ENCODE measurements at places on chromosomes 7 and 10.
A peak's percentile ranks its signal among the peaks of the same experiment; 100 is the strongest.

DNA sequence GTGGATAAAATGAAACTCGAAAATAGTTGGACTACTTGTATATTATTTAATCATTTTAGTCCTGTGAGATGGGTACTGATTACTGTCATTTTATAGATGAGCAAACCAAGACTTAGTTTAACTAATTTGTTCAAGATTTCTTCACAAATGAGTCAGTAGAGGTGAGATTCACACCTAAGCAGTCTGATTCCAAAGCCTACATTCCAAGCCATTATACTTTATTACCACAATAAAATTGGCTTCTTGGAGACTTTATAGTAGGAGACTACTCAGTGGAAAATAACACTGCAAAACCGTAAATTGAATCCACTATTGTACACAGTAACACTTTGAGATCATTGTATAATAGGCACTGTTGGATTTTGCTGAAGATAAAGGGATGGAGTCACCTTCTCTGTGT is 2.2 kb downstream of the PHTF2 start:
- no peak for DNase-seq

GRCh38 chr7:42545049-42545724 is 308.2 kb upstream of the GLI3 start:
- DNase-seq: no peak

GRCh38 chr7:128039544-128039953 is 8.3 kb upstream of the LRRC4 start:
- DNase-seq: no peak

- DNase-seq: no peak
These were observed 125.6 kb downstream of the VIPR2 start for GRCh38 chr7:159019111-159019510.

DNA sequence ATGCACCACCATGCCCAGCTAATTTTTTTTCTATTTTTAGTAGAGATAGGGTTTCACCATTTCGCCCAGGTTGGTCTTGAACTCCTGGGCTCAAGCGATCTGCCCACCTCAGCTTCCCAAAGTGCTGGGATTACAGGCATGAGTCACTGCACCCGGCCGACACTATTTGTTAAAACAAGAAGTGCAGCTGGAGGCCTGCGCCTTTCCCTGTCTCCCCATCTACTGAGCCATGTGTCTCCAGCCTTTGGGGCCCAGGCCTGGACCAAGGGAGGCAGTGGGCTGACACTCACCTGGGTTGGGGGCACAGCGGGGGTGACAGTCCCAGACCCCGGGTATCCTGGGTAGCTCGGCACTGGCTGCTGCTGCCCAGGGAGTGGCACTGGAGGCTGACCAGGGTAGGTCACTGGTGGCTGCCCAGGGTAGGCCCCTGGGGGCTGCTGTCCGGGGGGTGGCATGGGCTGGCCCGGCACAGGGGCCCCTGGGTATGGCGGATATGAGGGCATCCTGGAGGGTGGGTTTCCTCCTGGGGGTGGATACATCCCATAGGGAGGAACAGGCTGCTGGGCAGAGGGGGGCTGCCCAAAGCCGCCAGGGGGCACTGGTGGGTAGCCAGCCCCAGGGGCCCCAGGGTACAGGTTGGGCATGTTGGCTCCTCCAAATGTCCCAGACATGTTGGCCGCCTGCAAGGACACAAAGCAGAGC is 36.3 kb downstream of the PLAC9 start:
- DNase-seq: no peak

DNA sequence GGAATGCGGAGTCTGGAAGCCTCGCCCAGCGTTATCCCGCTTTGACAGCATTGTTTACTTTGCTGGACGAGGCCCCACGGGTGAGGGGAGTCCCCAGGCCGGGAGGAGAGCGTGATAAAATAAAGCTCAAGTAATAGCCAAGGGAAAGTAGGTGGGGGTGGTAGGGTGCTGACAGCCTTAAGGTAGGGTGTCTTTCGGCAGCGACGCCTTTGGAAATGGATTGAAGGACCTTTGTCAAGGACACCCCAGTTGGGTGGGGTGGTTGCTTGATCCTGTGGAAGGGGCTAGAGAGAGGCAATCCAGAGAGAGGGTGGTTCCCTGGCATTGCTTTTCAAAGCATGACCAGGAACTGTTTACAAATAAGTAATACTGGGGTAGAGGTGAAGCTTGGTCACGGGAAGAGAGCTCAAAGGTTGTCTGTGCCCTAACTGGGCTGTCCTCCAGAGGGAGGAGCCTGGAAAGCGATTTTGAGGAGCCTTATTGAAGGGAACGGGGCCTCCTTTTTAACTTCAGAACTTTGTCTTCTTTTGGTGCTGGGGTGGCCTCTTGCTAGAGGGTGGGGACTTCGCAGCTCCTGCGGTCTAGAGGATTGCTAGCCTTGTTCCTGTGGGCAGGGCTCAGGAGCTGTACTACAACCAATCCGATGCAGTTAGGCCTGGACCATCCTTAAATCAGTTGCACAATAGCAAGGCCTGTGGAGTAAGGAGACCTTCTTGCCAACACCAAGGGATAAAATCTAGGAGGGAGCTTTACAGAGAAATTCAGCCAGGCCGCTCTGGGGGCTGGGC is 1.3 kb downstream of the EIF4EBP2 start:
- no peak for DNase-seq

DNA sequence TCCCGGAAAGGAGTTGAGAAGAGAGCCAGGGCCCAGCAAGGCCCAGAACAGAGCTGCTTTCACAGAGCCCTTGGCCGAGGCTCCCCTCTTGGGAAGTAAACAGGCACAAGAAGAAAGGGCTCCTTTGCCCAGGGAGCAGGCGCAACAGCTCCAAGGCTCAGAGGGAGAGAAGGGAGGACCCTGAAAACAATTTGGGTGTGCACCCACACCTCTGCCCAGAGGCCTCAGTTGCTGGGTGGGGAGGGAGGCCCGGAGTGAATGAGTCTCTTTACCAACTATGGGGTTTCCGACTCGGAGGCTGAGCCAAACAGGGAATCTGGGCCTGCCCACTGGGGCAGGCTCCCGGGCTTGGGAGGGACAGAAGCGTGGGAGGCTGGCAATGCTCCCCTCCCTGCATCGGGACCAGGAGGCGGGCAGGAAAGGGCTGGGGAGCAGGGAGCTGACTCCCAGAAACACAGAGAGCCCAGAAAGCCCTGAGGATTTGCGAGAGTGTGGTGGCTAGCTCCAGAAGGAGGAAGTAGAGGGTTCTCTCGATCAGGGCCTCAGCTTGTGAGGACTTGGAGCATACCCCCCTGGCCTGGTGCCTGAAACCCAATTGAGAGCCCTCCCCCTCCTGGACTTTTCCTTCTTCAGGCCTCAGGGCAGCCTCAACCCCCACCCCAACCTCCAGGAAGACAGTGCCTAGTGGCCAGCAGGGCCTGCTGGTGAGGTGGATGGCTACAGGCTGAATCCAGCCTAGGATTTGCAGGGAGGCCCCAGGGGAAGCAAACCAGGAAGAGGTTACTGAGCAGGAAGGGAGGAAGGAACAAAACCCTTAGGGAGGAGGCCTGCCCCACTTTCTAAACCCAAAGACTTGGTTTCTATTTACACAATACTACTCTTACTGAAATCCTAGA is 6.2 kb downstream of the C10orf105 start:
- peak; percentile 25 for DNase-seq

Data from activated CD8-positive, alpha-beta memory T cell treated with anti-CD3 and anti-CD28 coated beads for 1 hour (primary cell).